ENCODE measurements at places on chromosomes 7 and 10.

DNA sequence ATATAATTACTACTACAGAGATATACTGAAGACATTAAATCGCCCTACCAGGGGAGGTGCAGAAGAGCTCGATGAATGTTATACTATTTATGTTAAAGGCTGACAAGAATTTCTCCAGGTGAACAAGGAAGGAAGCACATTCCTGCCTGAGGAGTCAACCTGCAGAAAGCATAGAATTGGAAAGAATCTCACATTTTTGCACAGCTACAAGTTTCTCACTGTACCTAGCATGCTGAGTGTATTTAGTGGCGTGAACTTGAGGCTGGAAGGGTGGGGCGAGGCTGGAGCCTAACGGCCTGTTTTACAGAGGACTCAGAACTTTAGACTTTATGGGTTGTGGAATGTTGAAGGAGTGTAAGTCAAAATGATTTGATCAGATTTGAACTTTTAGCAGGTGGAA lies 373.6 kb upstream of the LRGUK start:
- no peak for DNase-seq

- DNase-seq: peak; percentile 44
These were observed 19.9 kb downstream of the ANKRD22 start for GRCh38 chr10:88831709-88832108.

GRCh38 chr7:44884621-44885393 lies 523 bp downstream of the PURB start:
- DNase-seq: peak; percentile 69

GRCh38 chr10:66307826-66308225 lies 618.0 kb upstream of the LRRTM3 start:
- no peak for DNase-seq

GRCh38 chr7:1053002-1053411 lies 8.7 kb downstream of the GPR146 start:
- DNase-seq: no peak

DNA sequence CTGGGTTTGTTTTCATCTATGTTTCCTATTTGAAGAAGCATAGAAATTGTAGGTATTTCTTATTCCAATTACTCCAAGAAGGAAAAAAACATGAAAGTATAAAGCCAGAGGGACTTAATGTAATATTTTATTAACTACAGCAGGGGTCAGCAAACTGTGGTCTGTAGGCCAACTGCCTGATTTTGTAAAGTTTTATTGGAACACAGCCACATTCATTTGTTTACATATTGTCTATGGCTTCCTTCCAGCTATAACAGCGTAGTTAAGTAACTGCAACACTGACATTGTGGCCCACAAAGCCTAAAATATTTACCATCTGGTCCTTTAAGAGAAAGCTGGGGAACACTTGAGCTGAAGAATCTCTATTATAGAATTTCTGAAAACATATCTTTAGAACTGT lies 306.2 kb downstream of the BICC1 start:
- DNase-seq: no peak

GRCh38 chr10:78148961-78149612 lies 115.4 kb downstream of the RPS24 start:
- DNase-seq: no peak

GRCh38 chr10:114046087-114046458 lies 2.4 kb downstream of the ADRB1 start:
- DNase-seq: no peak

GRCh38 chr7:75040512-75040911 lies 33.1 kb downstream of the RCC1L start:
- no peak for DNase-seq

DNA sequence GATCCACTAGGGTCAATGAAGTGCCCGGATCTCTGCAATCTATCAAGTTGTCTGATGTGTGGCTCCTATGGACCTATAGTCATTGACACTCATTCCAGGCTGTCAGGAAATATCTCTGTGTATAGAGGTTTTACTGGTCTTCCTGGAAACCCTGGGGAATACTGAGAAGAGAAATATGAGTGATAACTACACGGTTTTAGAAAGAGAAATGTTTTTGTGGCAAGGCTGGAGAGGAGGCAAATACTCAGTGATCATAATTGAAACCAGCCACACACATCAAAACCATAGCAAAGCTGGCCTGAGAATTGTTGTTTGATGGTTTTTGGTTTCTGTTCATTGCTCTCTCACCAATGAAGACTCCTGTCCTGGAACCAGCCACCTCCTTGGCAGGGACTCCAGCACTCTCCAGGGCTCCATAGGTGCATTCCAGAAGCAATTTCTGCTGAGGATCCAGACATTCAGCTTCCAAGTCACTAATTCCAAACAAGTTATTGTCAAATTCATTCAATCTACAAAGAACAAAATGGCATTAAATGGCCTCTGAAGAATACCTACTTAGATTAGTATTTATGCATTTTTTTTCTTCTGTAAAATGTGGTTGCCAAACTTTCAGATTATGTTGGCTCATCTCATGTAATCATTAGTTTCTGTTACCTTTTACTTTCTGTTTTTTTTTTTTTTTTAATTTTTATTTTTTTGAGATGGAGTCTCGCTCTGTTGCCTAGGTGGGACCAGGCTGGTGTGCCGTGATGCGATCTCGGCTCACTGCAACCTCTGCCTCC lies 108.6 kb upstream of the ABI1 start:
- no peak for DNase-seq

DNA sequence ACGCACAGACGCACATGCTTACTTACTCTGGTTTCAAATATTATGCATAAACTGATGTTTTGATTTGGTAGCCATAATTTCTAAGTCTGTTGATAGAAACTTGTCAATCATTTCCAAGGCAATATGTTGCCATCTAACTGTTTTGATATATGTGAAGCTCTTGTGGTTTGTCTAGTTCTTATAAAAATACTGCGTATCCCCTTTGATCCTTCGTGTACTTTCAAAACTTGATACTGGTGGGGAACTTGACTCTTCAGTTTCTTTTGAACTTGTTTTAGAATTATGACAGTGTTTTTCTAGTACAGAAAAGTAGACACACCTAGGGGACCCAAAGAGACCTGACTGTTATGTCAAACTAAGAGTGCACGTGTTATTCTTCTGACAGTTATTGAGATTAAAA lies 708.0 kb downstream of the LRMDA start:
- no peak for DNase-seq

Data from activated CD4-positive, CD25-positive, alpha-beta regulatory T cell treated with anti-CD3 and anti-CD28 coated beads, Interleukin-2, amount 50 U/mL, for 72 hours (primary cell).